Articular chondrocyte of knee joint (primary cell): ENCODE measurements at places on chromosomes 11 and 22. TPM values are rescaled to one million over a fixed set of nuclear protein-coding genes. Genes with fewer than 3 reads are reported as not detected.

Gene KLHDC7B
- total RNA-seq: 0.11 and 0.13 TPM in 2 replicates

Gene RFPL2
- total RNA-seq: not detected in 2 replicates

Gene SLC22A6
- not detected in 2 replicates for total RNA-seq

Gene KCNJ5
- total RNA-seq: under 0.01 and 0.13 TPM in 2 replicates

Gene CBY1
- 16.1 and 19.7 TPM in 2 replicates for total RNA-seq

Gene MPZL2
- 1.3 and 2.9 TPM in 2 replicates for total RNA-seq

Gene FJX1
- 6.7 and 10.5 TPM in 2 replicates for total RNA-seq

Gene DEFB131B
- total RNA-seq: not detected in 2 replicates

Gene VPREB3
- not detected in 2 replicates for total RNA-seq

Gene PMM1
- 21.0 and 26.8 TPM in 2 replicates for total RNA-seq

Gene TBC1D22A
- total RNA-seq: 18.6 and 21.7 TPM in 2 replicates

Gene OR51I1
- 0.22 TPM in 1 of 2 replicates, not detected in the other for total RNA-seq

Gene SCUBE2
- total RNA-seq: 2.1 and 4.8 TPM in 2 replicates

Gene SLC29A2
- 0.11 and 0.13 TPM in 2 replicates for total RNA-seq

Gene MGAT3
- total RNA-seq: 0.11 and 0.13 TPM in 2 replicates

Gene IPO7
- 140 and 150 TPM in 2 replicates for total RNA-seq

Gene TBX1
- under 0.01 TPM in 1 of 2 replicates, not detected in the other for total RNA-seq

Gene BARX2
- total RNA-seq: not detected in 2 replicates

Gene C1QTNF5
- 38.9 and 53.2 TPM in 2 replicates for total RNA-seq

Gene C11orf65
- total RNA-seq: 0.65 and 1.5 TPM in 2 replicates

Gene DDIAS
- total RNA-seq: 2.6 and 3.1 TPM in 2 replicates

Gene TNNI2
- not detected in 2 replicates for total RNA-seq

Gene OR8G5
- not detected in 2 replicates for total RNA-seq

Gene PIH1D2
- total RNA-seq: 5.5 and 7.2 TPM in 2 replicates

Gene KCNJ1
- total RNA-seq: 0.11 TPM in 1 of 2 replicates, not detected in the other

Gene MPEG1
- not detected in 2 replicates for total RNA-seq

Gene OTOG
- total RNA-seq: not detected in 2 replicates

Gene MB
- not detected in 2 replicates for total RNA-seq

Gene USP2
- 0.65 and 1.5 TPM in 2 replicates for total RNA-seq
